Colonic mucosa (tissue), 4 donors: ENCODE measurements at places on chromosomes 1 and 21.

DNA sequence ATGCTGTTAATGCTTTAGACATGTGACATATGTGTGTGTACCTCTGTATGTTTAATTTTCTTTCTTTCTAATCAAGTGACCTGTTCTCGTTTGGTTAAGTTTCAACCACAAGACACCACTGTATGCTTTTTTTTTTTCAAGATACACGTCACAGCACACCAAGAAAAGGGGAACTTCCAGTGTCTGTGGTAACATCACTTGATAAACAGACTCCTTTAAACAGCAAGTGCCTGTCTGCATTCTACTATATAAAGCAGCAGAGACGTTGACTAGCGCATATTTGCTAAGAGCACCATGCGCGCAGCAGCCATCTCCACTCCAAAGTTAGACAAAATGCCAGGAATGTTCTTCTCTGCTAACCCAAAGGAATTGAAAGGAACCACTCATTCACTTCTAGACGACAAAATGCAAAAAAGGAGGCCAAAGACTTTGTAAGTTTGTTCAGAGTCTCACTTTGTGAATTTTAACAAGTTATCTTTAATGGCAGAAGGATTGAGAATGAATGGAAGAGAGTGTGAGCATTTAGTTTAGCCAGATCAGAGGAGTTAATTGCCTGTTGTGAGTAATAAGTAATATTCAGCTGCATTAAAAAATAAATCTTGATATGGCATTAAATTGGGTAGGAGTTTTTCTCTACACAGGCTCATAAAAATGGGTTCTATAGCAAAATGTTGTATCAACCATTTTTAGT lies at the start of gene RGS1:
Gene RGS1, plus strand, starts transcription at position 275 of the 691 bp plus-strand sequence. Its CDS starts 20 bp downstream, at position 295.
- no peaks in the 10 kb centered on the region for H3K27me3 ChIP-seq
- no peaks in the 10 kb centered on the region for H3K4me1 ChIP-seq
- H3K4me3 ChIP-seq, result peak within 1 kb of the TSS; percentile 9
- no peaks in the 10 kb centered on the region for H3K36me3 ChIP-seq
- peak; percentile 31 for DNase-seq

DNA sequence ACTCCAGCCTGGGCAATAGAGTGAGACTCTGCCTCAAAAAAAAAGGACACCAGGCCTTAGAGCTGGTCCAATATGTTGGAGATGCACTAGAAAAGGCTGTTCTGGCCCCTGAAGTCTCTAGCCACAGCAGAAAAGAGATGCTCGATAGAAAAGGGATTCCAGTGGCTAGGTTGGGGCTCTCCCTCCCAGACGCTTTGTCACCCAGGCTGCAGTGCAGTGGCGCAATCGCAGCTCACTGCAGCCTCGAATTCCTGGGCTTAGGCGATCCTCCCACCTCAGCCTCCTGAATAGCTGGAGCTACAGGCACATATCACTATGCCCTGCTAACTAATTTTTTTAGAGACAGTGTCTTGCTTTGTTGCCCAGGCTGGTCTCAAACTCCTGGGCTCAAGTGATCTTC lies 18.2 kb downstream of the PDZK1 start:
- no peaks in the 10 kb centered on the region for H3K36me3 ChIP-seq
- H3K27ac ChIP-seq, result no peak overlapping the region
- H3K27me3 ChIP-seq, result no peaks in the 10 kb centered on the region
- H3K4me3 ChIP-seq, result no peak overlapping the region
- DNase-seq, result no peak

GRCh38 chr1:183569141-183569540 lies 21.1 kb downstream of the NCF2 start:
- no peaks in the 10 kb centered on the region for H3K36me3 ChIP-seq
- no peaks in the 10 kb centered on the region for H3K4me1 ChIP-seq
- no peak for DNase-seq

GRCh38 chr1:173467426-173467825 lies 9.7 kb upstream of the PRDX6 start:
- H3K27ac ChIP-seq, result no peak overlapping the region
- H3K36me3 ChIP-seq, result no peaks in the 10 kb centered on the region
- H3K4me3 ChIP-seq, result no peak overlapping the region

DNA sequence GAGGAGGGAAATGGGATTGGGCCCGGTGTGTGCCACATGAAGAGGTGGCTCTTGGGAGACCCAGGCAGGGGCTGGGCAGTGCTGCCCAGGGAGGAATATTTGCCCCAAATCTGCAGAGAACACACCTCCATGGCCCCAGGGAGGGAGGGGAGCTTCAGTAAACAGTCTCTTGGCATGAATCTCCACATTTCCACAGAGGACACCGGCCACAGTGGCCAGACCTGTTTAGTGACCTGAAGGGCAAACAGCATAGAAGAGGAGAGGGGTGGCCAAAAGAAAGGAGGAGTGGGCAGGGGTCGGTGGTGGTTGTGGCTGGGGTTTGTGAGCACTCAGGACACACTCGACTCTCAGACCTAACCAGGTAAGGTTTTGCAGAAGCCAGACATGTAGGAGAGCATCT lies 54.0 kb upstream of the IFFO2 start:
- H3K27ac ChIP-seq, result peak overlapping the region; percentile 93
- no peaks in the 10 kb centered on the region for H3K36me3 ChIP-seq
- peaks cover 23% of the 10 kb centered on the region for H3K4me1 ChIP-seq
- no peaks in the 10 kb centered on the region for H3K27me3 ChIP-seq

GRCh38 chr1:17511188-17511587 lies 28.3 kb upstream of the ARHGEF10L start:
- no peak for DNase-seq
- no peaks in the 10 kb centered on the region for H3K36me3 ChIP-seq
- no peak overlapping the region for H3K27ac ChIP-seq
- H3K27me3 ChIP-seq, result no peaks in the 10 kb centered on the region
- H3K4me1 ChIP-seq, result no peaks in the 10 kb centered on the region

DNA sequence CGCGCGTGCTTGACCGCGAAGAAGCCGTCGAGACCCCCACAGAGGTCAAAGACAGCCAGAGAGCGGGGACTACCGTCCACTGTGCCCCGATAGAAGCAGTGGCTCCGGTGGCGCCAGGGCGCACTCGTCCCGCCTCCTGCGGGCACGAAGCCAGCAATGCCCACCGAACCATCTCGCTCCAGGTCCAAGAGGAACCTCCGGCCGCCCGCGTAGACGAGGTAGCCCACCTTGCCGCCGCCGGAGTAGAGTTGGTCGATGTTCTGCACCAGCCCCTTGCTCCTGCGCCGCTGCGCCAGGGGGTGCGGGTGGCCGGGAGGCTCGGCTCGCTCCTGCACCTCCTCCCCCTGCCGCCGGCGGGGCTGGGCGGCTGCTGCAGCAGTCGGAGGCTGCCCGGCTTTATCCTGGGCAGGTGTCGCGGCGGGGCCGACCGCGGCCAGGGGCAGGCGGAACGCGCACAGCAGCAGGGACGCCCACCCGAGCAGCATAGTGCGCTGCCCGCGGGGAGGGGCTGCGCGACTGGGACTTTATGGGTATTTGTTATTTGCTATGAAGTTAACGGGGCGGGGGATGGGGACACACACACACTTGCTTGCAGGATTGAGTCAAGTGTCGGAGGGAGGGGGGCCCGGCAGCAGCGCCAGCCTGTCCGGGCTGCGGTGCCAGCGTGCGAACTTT lies 844 bp downstream of the ADAMTS5 start:
- no peaks in the 10 kb centered on the region for H3K36me3 ChIP-seq
- peak; percentile 18 for DNase-seq
- H3K4me1 ChIP-seq, result no peaks in the 10 kb centered on the region
- H3K4me3 ChIP-seq, result peak overlapping the region; percentile 33
- peaks cover 15% of the 10 kb centered on the region for H3K27me3 ChIP-seq

GRCh38 chr1:227780101-227781044 lies 35.1 kb upstream of the PRSS38 start:
- no peak overlapping the region for H3K4me3 ChIP-seq
- H3K4me1 ChIP-seq, result no peaks in the 10 kb centered on the region
- H3K27ac ChIP-seq, result no peak overlapping the region
- peak; percentile 13 for DNase-seq
- H3K27me3 ChIP-seq, result no peaks in the 10 kb centered on the region

- H3K4me3 ChIP-seq, result peak overlapping the region; percentile 67
- H3K36me3 ChIP-seq, result no peaks in the 10 kb centered on the region
- no peaks in the 10 kb centered on the region for H3K27me3 ChIP-seq
- no peak for DNase-seq
- H3K27ac ChIP-seq, result peak overlapping the region; percentile 58
Observed at GRCh38 chr1:156600733-156601121, 552 bp downstream of the GPATCH4 start.

GRCh38 chr21:23695443-23695842 lies 1911.8 kb downstream of the MRPL39 start:
- DNase-seq, result no peak
- H3K4me1 ChIP-seq, result no peaks in the 10 kb centered on the region
- H3K27ac ChIP-seq, result no peak overlapping the region
- no peaks in the 10 kb centered on the region for H3K27me3 ChIP-seq
- no peak overlapping the region for H3K4me3 ChIP-seq

DNA sequence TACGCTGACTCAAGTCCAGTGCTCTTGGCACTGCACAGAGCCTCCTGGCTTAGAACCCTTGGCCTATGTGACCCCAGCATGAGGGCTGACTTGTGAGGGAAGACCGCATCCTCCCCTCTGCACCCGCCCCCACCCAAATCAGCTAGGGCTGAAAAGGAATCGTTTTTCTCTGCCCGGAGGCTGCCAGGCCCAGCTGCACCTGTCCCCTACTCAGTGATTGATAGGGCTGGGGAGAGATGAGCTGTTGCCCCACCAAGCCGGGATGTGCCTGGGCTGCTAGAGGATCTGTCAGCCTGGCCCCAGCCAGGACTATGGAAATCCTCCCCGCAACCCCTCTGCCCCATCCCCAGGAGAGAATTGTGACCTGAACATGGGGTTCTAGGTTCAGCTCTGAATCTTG lies 20.6 kb downstream of the MYOG start:
- no peaks in the 10 kb centered on the region for H3K36me3 ChIP-seq
- H3K4me3 ChIP-seq, result no peak overlapping the region
- H3K27me3 ChIP-seq, result no peaks in the 10 kb centered on the region

GRCh38 chr1:83760226-83761021 lies 238.5 kb downstream of the TTLL7 start:
- H3K4me1 ChIP-seq, result no peaks in the 10 kb centered on the region
- no peaks in the 10 kb centered on the region for H3K27me3 ChIP-seq
- H3K27ac ChIP-seq, result no peak overlapping the region
- no peak for DNase-seq

DNA sequence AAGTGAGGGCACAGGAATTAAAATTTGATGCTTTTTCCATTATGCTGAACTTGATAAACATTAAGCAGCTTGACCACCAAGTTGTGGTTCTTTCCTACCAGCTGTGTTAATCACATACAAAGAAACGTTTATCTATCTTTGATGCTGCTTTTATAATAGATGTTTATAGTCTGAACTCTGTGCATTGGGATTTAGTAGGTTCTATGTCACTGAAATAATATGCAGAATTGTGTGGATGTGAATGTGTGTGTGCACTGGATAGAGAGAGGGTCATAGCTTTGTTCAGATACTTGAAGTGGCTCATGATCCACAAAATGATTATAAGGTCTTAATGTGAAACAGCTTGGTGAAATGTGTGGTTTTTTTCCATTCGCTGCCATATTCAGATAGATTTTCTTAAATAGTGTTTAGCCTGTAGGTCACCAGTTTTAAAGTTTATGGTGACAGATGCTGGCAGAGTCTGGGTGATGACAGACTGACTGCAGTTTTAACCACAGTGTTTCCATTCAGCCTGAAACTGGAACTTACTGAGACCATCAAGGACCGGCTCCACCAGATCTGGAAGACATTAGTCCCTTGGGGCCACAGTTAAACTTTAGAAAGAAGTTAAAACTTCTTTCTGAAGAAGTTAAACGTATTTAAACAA lies 10.2 kb downstream of the DDI2 start:
- H3K27ac ChIP-seq, result no peak overlapping the region
- H3K4me3 ChIP-seq, result no peak overlapping the region
- H3K4me1 ChIP-seq, result peaks cover 10% of the 10 kb centered on the region

- DNase-seq, result no peak
- H3K4me3 ChIP-seq, result no peak overlapping the region
- H3K36me3 ChIP-seq, result no peaks in the 10 kb centered on the region
Observed at GRCh38 chr1:31042656-31043055, 22.9 kb downstream of the PUM1 start.

- H3K27me3 ChIP-seq, result no peaks in the 10 kb centered on the region
- no peak for DNase-seq
- peak overlapping the region; percentile 100 for H3K27ac ChIP-seq
- peak overlapping the region; percentile 79 for H3K4me3 ChIP-seq
Observed at GRCh38 chr1:161398900-161399256, 31.2 kb upstream of the CFAP126 start.

GRCh38 chr1:74963120-74963519 lies 171.1 kb upstream of the LHX8 start:
- H3K4me1 ChIP-seq, result no peaks in the 10 kb centered on the region
- H3K27me3 ChIP-seq, result no peaks in the 10 kb centered on the region
- no peak for DNase-seq
- H3K27ac ChIP-seq, result no peak overlapping the region

DNA sequence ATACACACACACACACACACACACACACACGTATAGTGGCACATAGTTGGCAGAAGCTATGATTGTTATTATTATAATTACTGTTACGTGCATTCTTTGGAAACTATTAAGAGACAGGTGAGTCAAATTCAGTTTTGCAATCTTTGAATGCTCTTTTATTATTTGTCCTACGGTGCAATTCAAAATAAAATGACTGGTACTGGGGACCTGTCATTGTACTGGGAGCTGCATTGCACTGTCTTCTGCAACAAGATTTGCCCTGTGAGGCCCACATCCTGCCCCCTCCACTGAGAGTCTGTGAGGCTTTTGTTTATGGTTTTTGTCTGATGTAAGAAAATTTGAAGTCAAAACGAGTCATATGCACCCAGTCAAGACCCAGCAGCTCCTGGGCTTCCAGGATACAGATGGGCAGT lies 1.9 kb downstream of the LY9 start:
- no peak overlapping the region for H3K4me3 ChIP-seq
- no peaks in the 10 kb centered on the region for H3K36me3 ChIP-seq
- H3K27ac ChIP-seq, result peak overlapping the region; percentile 2
- H3K27me3 ChIP-seq, result no peaks in the 10 kb centered on the region
- no peak for DNase-seq

GRCh38 chr21:43972850-43973633 lies 39.1 kb upstream of the TRAPPC10 start:
- no peaks in the 10 kb centered on the region for H3K27me3 ChIP-seq
- no peak overlapping the region for H3K4me3 ChIP-seq
- H3K27ac ChIP-seq, result no peak overlapping the region
- H3K36me3 ChIP-seq, result peaks cover 10% of the 10 kb centered on the region

GRCh38 chr1:224253721-224254120 lies 70.7 kb downstream of the DEGS1 start:
- no peaks in the 10 kb centered on the region for H3K4me1 ChIP-seq
- no peaks in the 10 kb centered on the region for H3K36me3 ChIP-seq
- no peaks in the 10 kb centered on the region for H3K27me3 ChIP-seq
- DNase-seq, result no peak
- no peak overlapping the region for H3K4me3 ChIP-seq

- H3K4me1 ChIP-seq, result no peaks in the 10 kb centered on the region
- DNase-seq, result no peak
- no peaks in the 10 kb centered on the region for H3K27me3 ChIP-seq
- H3K27ac ChIP-seq, result no peak overlapping the region
- no peak overlapping the region for H3K4me3 ChIP-seq
Observed at GRCh38 chr1:46110521-46110920, 21.9 kb downstream of the PIK3R3 start.

DNA sequence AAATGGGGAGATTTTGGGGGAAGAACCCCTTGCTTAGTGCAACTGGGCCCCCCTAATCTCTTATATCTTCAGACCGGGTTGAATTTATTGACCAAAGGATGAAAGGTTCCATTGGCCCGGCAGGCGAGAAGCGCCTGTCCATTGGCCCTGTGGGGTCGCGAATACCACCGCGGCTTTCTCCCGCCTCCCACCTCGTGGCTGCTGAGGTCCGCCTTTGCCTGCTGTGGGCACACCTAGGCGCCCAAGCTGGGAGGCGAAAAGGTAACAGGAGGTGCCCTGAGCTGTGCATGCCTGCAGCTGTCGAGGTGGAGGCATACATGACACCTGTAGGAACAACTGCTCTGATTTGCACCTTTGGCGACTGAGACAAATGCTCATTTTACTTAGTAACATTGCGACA lies 21.1 kb upstream of the FLG2 start:
- no peaks in the 10 kb centered on the region for H3K36me3 ChIP-seq
- no peak overlapping the region for H3K27ac ChIP-seq
- H3K4me3 ChIP-seq, result no peak overlapping the region
- H3K4me1 ChIP-seq, result no peaks in the 10 kb centered on the region
